CD4-positive, alpha-beta T cell treated with Interferon alpha-2 for 1 hour (primary cell): ENCODE measurements at places on chromosomes 2 and 18.

GRCh38 chr2:181074457-181074856, 94.1 kb downstream of the UBE2E3 start:
- DNase-seq = no peak

DNA sequence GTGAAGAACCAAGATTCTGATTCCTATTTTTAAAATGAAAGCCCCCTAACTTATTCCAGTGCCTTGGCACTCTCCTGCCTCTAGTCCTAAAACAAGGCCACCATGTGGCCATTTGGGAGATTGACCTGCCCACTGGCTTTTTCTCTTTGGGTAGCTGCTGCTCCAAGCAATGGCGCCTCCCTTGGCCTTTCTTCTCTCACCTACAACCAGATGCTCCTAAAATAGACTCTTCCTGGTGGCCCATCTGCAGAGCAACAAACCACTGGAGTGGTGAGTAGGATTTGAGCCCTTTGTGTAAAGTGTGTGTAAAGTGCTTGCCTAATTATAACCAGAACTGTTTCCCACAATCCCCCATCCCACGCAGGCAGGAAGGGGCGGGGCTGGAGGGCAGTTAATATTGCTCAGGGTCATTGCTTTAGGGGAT, 114.2 kb downstream of the FHOD3 start:
- no peak for DNase-seq

- no peak for DNase-seq
Observed at GRCh38 chr2:228474466-228474865, 293.0 kb upstream of the SPHKAP start.

DNA sequence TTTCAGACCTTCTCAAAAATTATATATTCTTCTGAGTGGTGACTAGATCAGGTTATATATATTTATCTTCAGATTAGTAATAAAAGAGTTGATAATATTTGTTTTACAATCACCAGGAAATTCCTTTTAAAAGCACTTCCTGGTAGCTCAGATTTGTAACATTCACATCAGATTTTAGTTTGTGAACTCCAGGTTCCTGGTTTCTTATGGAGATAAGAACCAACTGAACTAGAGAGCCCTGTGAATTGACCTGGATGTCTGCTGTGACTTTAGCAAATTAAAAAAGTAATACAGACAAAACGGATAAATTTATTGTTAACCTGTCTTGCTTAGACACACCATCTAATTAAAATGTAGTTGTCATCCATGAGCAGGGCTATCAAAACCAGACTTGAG, 868.7 kb downstream of the BCL11A start:
- no peak for DNase-seq

DNA sequence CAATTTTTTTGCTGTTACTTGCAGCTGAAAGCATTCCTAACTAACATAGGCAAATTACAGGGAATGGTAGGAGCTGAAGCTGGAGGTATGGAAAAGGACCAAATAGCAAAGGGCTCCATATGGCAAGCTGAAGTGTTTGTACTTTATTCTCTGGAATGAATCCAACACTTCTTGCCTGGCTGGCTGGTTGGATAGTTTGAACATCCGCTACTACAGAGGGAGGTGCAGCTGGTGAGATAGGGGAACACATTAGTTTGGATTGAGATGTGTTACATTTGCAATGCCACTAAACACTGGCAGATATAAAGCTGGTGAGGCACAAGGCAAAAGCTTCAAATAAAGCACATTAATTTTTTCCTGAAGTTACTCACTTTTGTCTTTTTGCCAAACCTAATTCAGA, 291.5 kb downstream of the SP3 start:
- DNase-seq = no peak

- DNase-seq = no peak
Observed at GRCh38 chr2:149903626-149904025, 316.1 kb upstream of the MMADHC start.

DNA sequence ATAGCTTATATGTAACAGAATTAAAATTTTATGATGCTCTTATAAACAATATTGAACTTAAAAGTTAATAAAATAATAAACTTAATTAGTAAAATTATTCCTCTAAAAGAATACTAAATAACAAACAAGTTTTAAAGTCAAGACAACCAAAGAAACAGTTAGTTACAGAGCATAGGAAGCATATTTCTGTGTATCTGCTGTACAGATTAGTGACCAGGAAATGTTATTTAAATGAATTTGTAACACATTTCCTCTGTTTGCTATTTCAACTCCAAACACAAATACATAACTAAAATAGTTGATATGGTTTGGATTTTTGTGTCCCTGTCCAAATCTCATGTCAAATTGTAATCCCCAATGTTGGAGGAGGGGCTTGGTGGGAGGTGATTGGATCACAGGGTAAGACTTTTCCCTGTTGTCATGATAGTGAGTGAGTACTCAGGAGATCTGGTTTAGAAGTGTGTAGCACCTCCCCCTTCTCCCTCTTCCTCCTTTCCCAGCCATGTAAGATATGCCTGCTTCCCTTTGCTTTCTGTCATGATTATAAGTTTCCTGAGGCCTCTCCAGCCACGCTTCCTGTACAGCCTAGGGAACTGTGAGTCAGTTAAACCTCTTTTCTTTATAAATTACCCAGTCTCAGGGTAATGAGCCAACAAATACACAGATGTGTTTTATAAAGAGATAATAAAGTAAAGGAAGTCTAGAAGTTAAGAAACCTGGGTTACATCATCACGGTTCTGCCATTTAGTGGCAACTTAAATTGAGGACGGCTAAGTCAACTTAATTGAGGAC, 51.8 kb downstream of the ROCK2 start:
- no peak for DNase-seq

GRCh38 chr18:51098082-51098481, 68.1 kb downstream of the SMAD4 start:
- no peak for DNase-seq

DNA sequence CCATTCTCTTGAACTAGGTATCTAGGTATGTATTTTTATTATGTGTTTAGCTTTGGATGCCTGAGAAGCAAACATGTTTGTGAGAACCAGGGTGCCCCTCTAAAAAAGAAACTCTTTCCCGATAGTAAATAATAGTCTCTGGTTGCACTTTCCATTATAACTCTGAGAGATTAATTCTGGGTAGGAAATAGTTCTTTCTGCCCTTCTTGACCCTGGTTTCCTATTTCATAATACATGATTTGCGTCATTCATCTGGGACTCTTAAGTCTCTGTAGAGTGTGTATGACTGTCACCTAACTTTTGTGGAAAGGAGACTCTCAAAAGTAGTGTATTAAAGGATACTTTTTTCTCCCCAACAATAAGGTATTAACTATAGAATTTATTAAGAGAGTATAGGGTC, 31.5 kb downstream of the ACSL3 start:
- DNase-seq = no peak

DNA sequence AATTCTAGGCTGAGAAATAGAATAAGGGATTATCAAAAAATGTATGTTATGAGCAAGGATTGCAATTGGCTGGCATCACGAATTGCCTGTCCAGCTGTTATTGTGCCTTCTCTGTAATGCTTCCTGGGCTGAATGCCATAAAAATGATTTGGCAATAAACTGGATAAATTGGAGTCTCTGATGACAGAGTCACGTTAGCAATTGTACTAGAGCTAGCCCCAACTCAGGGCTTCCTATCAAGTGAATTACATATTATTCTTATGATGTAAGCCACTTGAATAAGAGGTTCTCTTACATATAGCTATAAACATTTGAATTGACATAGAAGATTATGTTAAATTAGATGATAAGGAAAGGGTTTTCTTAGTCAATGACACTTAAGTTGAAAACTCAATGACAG, 607.5 kb upstream of the REG3G start:
- DNase-seq = no peak

DNA sequence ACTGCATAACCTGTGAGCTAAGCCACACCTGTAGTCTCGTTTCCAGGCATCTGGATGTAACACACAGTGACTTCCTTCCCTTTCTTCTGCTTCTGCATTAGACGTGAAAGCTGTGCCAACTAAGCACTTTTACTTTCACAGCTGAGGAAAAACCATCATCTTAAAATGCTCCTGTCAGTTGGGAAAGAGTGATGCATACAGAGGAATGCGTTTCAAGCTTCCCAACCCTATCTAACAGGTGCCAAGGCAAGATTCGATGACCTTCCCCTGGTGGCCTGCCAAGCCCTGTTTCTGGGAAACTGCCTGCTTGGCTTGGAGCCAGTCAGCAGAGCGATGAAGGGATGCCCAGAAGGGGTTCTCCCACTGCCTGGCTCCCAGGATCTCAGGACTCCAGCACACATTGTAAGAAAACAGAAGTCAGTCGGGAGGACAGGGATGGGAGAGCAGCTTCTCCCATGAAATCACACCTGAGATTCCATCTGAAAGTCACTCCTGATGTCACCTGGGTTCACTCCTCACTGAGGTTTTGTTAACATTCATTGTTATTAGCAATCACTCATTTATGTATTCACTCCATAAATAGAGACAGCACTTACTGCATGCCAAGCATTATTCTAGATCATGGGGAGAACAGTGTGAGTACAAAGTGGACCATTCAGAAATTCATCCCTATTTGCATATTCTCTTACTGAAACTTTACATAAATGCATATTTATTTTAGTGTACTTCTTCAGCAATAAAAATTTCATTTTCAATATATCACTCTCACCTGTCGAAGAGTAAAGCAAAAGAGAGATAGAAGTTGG, 64.1 kb downstream of the DTNA start:
- no peak for DNase-seq

- DNase-seq = no peak
Observed at GRCh38 chr2:165032559-165032958, 77.2 kb upstream of the SLC38A11 start.
